ENCODE measurements at places on chromosomes 12 and 14.

DNA sequence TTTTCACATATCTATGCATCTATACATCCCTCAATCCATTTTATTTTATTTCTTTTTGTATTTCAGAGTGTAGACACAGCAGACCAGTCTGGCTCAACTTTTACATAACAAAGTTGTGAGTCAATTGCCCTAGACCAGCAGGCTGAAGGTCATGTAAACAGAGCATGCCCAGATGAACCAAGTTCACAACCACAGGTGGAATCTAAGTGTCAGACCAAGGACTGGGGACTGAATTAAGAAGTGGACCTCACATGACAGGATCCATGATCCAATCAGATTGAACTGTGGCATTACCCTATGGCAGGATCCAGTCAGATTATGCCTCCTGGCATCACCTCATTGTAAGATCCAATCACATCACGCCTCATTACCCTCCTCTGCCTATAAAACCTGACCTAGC is 455.8 kb downstream of the SOX5 start:
- DNase-seq = no peak

GRCh38 chr14:50785457-50786063 is 45.4 kb downstream of the NIN start:
- no peak for DNase-seq

DNA sequence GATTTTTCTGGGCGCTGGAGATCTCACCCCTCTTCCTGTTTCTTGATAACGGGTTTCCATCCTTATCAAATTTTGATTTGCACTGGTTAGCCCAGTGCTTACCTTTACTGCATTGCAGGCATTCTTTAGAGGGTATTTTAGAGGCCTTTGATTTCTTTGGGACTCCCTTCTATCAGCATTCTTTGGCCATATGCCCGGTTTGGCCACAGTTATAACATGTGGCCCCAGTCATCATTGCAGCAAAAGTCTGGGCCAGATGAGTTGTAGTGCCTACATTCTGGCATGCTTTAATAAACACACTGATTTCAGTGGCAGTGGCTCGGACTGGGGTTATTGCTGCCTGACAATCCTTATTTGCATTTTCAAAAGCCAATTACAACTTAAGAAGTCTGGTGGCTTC is 82.3 kb downstream of the KCNMB4 start:
- DNase-seq = no peak

DNA sequence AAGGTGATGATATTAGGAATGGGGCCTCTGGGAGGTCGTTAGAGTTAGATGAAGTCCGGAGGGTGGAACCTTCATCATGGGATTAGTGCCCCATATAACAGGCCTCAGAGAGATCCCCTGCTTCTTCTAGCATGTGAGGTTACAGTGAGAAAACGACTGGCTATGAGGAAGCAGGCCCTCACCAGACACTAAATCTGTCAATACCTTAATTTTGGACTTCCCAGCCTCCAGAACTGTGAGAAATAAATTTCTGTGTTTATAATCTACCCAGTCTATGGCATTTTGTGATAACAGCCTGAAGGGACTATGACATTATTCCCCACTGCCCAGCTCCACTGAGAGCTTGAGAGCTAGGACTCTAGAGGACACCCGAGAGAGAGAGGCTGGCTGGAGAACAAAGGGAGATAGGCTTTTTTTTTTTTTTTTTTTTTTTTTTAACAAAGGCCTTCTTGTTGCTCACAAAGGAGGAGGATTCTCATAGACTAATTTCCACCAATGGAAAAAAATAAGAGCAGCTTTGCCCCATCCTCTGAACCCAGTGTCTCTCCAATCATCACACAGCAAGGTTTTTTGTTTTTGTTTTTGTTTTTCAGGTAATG is 87.8 kb upstream of the EEA1 start:
- DNase-seq = no peak

- no peak for DNase-seq
These were observed 634 bp upstream of the TMEM63C start for GRCh38 chr14:77180726-77181602.

DNA sequence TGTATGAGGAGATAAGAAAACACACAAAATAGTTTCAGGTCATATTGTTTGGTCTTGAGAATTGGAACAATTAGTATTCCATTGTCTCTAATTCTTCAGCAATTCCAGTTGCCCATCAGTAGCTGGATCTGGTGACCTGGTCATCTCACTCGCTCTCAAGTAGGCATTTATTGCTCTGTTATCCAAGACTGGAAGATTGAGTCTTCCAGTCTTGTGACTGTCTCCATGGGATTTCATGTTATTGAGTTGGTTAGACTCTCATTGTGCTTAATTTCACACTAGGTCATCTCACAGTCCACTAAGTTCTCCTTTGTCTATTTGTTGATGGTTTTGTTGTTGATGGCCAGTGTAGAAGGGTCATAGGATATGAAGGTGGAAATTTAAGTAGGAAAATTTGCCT is 47.5 kb downstream of the FBXO34 start:
- DNase-seq = no peak

- DNase-seq = no peak
These were observed 20.6 kb upstream of the YARS2 start for GRCh38 chr12:32776258-32776657.

DNA sequence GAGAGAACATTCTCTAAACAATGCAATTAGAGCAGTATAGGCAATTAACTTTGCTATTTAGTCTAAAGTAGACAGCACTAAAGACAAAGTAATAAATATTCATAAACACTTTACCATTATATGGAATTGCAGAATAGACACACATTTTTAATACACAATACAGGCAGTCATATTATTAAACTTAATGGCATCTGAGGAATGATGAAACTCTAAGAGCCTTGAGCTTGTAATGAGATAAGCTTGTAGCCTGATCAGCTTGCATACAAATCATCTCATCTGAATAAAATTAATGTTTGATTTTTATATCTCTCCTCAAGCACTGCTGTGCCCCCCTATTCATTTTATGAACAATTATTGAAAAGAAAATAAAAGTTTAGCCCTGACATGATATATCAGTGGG is 107.6 kb downstream of the MGAT4C start:
- DNase-seq = no peak

GRCh38 chr12:110819150-110819549 is 27.6 kb upstream of the CCDC63 start:
- no peak for DNase-seq

GRCh38 chr12:27460471-27460978 is 14.0 kb downstream of the SMCO2 start:
- DNase-seq = peak; percentile 6

DNA sequence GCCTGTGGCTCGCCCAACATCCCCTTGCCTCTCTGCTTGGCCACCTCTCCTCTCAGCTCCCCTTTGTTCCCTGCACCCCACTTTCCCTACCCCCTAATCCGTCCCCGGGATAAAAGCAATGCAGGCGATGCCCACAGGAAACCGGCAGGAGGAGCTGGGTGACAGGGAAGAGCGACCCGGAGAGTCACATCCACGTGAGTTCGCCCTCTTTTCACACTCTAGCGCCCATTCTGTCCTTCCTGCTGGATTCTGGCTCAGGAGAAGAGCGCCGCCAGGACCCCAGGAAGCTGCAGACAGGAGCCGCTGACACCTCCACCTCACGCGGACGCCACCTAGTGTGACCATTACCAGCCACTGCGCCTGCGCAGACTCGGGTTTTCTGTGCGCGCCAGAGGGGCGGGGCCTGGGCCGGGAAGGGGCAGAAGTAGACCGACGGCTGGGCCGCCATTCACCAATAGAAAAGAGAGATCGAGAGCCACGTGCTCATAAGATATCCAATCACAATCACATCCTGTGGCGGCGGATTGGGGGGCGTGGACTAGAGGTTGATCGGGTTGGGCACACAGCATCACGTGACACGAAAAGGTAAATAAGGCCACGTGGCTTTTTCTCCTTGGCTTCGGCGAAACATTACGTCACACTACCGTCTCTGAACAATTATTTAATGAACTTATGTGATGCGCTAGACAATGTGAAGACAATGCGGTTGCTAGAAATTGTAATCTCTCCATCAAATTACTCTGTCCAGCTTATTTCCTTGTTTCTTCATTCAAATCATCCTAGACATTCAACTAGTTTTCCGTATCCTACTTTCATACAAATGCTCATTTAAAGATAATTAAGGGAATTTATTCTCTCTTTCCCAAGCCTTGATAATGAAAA is 10.1 kb downstream of the PLA2G1B start:
- DNase-seq = peak; percentile 100

GRCh38 chr12:122062832-122063693 is 15.5 kb upstream of the MLXIP start:
- DNase-seq = no peak

GRCh38 chr14:68261092-68261842 is 441.7 kb downstream of the RAD51B start:
- no peak for DNase-seq
